A549 (cell line): ENCODE measurements at places on chromosomes 11 and 22.

DNA sequence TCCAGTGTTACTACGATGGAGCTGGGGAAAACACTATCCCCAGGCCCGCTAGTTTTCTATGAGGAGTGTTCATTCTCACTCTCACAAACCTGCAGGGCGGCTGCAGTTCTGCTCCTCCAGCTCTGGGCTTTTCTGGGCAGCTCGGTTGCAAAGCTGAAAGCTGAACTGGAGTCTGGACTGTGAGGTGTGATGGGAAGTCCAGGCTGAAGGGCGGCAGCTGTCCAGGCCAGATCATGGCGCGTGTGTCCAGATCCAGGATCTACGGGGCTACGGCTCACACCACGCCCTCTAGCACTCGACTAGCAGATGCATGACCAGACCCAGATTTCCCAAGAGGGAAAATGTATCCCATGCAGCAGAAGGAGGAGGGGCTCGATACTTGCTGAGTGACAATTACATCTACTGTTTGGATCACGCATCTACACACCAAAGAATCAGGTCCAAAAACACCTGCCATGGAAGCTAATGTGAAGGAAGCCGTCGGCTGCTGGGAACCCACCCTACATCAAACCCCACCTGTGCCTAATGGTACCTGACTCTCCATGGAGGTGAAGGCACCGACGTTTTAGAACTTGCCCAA, 555.0 kb downstream of the BRD1 start:
- DNase-seq, result no peak

DNA sequence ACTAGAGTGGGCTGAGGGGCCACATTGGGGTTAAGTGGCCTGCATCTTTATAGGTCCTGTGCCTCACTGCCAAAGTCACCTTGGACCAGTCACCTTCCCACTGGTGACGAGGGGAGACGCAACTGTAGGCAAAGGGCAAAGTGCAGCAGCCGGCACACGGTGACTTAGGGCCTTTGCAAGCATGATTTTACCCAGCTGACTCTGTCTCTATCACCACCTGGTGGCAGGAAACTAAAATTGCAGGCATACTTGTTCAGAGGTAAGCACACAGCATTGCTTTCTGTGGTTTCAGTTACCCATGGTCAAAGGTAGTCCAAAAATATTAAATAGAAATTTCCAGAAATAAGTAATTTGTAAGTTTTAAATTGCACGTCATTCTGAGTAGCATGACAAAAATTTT, 1164.4 kb downstream of the BRD1 start:
- DNase-seq, result no peak

DNA sequence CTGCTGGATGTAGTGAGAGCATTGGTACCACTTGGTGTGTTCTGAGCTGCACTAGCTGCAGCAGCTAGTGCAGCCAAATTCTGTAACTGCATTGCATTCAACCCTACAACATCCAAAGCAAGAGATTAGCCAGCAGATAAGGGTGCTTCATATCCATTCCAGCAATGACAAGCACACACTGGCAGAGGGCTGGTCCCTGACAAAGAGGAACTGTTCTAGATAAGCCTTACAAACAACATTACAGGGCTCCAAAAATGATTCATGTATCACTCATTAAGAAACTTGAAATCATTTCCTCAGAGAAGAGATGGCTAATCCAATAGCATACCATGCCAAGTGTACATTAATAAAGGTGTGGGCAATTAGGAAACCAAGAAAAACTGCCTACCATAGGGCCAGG, 28.4 kb upstream of the RAPSN start:
- DNase-seq, result no peak

GRCh38 chr11:112050721-112051120, 23.1 kb downstream of the PIH1D2 start:
- DNase-seq, result no peak

DNA sequence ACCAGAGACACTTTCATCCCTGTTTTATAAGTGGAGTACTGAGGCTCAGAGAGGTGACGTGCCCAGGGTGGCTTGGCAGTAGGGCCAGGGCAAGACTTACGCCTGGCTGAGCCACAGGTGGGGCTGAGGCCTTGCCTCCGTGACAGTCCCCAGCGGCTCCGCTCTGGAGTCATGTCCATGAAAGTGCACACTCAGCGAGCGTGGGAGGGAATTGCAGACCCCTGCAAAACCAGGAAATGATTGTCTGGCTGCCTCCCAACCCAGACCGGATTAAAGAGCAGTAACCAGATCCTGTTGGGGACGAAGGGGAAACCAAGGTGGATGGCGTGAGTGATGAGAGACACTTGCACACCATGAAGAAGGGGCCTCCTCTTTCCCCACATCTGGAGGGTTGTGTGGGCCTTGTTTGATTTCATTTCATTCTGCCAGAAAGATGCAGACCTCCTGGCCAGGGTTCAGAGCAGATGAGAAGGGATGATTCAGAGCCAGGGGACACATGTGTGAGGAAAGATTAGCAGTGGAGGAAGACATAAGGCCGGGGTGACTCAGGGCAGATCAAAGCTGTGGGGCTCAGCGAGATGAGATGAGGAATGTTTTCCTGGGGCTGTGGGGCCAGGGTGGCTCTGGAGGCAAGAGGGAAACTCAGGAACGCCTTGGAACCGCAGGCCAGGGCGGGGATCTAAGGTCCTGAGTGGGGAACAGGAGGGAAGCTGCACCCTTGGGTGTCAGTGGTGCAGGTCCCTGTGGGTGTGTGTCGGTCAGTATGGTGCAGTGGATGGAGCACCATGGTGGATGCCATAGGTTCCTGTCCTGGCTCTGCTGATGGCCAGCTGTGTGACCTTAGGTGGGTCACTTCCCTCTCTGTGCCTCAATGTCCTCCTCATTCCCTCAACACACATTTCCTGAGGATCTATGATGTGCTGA, 29.9 kb upstream of the LRRC32 start:
- peak; percentile 64 for DNase-seq

- peak; percentile 14 for DNase-seq
Measured at GRCh38 chr11:117597071-117597470, 199.9 kb downstream of the DSCAML1 start.

GRCh38 chr22:30254314-30254713, 7.8 kb upstream of the LIF start:
- no peak for DNase-seq

DNA sequence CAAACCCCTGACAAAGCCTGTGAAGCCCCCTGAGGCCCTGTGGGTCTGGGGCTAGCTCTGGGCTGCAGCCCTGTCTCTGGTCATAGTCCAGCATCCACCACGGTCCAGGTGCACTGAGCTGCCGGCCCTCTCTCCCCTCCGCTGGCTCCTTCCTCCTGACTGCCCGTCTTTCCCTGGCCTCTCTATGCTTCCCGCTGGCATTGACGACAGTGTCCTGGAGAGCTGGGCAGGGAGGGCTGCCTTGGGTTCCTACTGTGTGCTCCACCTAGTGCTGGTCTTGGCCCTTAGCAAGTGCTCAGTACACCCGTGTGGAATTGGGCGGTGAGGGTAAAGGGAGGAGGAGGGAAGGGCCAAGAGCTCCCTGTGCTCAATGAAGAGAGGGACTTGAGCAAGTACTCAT, 868 bp upstream of the MYEOV start:
- peak; percentile 69 for DNase-seq

DNA sequence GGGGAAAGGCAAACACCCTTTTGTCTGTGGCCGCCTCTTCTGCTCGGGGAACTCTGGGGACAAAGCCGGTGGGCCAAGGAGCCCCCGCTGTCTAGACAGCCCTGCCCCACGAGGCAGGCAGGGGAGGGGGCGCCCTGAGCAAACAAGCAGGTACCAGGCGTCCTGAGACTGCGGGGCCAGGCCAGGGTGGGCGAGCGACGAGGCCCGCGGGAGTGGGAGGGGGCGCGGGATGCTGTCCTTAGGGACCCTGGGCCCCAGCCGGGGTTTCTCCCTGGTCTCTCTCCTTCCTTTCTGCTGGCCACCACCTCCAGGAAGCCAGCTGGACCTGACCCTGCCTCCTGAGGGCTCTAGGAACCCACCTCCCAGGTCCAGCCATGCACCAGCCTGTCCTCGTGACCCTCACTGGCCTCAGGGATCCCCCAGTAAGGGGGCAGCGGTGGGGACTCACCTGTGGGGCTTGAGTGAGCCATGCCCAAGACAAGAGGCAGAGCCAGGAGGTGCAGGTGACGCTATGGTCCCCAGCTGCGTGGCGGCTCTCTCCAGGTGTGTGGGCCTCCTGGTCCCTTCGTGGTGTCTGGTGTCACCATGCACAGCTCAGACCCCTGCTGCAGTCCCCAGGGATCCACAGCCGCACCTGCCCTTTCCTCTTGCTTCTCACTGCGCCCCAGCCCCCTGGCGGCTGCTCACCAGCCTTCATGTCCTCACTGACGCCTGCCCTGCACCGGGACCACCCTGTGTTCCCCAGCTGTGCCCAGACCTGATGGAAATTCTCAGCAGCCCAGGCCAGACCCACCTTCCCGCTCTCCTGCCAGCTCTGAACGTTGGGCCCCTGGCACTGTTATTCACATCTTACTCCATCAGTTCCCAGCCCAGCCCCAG, 26.5 kb upstream of the MUC5AC start:
- DNase-seq, result no peak

- DNase-seq, result no peak
Measured at GRCh38 chr11:31796499-31797189, 14.5 kb downstream of the PAX6 start.

- DNase-seq, result no peak
Measured at GRCh38 chr11:90916706-90917105, 693.9 kb upstream of the CHORDC1 start.

DNA sequence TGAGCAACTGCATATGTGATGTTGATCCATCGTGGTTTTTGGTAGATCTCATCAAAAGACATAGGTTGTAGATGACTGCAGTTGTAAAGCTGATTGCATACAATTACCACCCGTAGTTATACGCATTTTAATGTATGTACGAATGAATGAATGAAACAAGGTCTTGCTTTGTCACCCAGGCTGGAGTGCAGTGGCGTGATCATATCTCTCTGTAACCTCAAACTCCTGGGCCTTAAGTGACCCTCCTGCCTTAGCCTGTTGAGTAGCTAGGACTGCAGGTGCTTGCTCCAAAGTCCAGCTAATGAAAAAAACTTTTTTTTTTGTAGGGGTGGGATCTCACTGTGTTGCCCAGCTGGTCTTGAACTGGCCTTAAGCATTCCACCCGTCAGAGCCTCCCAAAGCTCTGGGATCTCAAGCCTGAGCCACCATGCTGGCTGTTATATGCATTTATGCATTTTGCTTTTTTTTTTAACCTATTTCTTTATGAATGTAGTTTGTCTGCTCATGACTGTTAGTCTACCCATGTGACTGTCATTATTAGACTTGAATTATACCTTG, 53.5 kb downstream of the PPP6R3 start:
- DNase-seq, result no peak

GRCh38 chr11:110798201-110798900, 86.1 kb upstream of the ARHGAP20 start:
- DNase-seq, result no peak

- no peak for DNase-seq
Measured at GRCh38 chr11:125390946-125391345, 105.1 kb downstream of the FEZ1 start.

DNA sequence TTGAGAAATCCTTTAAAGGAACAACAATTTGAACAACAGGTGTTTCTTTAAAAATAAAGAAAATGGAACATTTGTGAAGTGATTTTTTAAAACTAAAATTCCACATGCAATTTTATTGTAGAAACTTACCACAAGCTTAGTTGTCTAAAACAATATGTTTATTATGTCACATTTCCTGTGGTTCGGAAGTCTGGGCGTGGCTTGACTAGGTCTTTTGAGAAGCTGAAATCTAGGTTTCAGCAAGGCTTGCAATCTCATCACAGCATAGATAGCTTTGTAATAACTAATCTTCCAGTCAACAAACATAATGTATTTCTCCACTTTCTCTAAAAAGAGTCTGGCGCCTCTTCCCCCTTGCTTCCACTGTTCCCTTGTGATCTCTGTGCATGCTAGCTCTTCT, 27.0 kb downstream of the MS4A6A start:
- DNase-seq, result no peak

DNA sequence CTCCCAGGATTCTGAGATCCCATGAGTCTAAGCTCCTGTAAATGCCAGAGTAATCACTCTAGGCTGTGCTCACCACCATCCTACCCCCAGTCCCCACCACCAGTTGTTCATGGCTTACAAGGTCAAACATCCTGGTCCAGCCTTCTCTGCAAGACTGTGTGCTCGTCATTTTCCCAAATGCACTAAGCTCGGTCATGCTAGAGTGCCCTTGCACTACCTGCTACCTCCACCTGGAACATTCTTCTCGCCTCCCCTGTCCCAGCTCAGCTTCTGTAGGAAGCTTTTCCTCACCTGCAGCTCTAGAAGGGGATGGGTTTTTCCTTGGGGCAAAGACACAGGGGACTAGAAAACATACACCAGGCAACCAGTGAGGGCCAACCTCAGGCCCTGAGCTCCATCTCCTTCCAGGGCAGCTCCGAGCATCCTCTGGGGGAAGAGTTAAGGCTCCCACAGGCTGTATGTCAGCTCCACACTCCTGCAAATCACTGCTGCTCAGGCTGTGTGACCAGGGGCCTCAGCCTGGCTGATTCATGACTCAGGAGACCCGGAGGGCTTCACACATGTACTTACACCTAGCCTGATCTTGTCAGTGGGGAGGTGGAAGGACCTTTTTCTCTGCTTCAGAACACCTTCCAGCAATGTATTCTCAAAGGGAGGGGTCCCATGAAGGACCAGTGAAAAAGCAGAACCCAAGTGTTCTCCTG, 37.2 kb upstream of the CSNK2A3 start:
- DNase-seq, result no peak

GRCh38 chr11:45655347-45655756, 10.1 kb downstream of the CHST1 start:
- peak; percentile 61 for DNase-seq

- DNase-seq, result no peak
Measured at GRCh38 chr22:16866167-16866566, 41.0 kb upstream of the XKR3 start.

- DNase-seq, result no peak
Measured at GRCh38 chr11:110763249-110764011, 51.2 kb upstream of the ARHGAP20 start.

GRCh38 chr11:60485987-60486386, 6.6 kb upstream of the MS4A12 start:
- DNase-seq, result peak; percentile 21

- no peak for DNase-seq
Measured at GRCh38 chr11:25272214-25272613, 775.4 kb downstream of the LUZP2 start.

- no peak for DNase-seq
Measured at GRCh38 chr11:111448831-111449557, 63.2 kb downstream of the BTG4 start.

- DNase-seq, result no peak
Measured at GRCh38 chr11:98600786-98601773, 419.7 kb upstream of the CNTN5 start.

DNA sequence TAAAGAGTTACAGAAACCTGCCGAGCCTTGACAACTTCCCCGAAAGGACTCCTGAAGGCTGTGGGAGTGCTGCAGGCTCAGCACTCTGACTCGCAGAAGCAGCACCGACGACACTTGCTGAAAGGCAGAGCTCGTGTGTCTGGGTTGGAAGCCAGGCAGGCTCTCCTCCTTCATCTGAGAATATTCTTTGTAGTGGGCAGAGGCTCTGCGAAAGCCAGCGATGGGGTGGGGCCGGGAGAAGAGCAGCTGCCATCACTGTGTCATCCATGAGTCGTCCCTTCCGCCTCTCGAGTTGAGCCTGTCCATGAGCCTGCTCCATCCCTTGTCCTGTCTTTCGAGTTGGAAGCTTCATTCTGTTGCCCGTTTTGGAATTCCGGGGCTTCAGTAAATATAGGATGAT, 11.9 kb downstream of the GLB1L2 start:
- DNase-seq, result no peak

- DNase-seq, result peak; percentile 63
Measured at GRCh38 chr11:45662665-45663485, 2.5 kb downstream of the CHST1 start.

- no peak for DNase-seq
Measured at GRCh38 chr11:131770801-131771200, 400.4 kb downstream of the NTM start.

GRCh38 chr11:69393865-69394233, 87.6 kb upstream of the LINC01488 start:
- DNase-seq, result no peak
